NCI-H187 treated with DMSO at 0.1 percent for 48 hours (cell line): ENCODE measurements at places on chromosomes 7 and 10.

GRCh38 chr7:131849472-131849871 is 293.0 kb upstream of the PODXL start:
- no peak for DNase-seq

GRCh38 chr7:47503281-47503680 is 78.6 kb downstream of the TNS3 start:
- no peak for DNase-seq

DNA sequence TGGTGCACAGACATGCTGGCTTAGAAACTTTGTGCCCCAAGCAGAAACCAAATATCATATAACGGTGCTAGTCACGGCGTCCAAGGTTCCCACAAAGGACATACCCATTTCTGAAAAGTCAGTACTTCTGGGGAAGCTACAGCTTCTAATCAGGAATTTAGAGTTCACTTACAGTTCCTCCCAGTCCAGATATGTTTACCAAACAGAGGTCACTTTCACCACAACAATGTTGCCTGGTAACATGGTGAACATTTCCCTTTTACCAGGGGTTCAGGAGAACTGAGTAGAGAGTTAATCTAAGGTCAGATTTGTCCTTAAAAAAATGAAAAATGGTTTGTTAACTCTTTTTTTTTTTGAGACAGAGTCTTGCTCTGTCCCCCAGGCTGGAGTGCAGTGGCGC is 265.9 kb upstream of the MKLN1 start:
- no peak for DNase-seq

DNA sequence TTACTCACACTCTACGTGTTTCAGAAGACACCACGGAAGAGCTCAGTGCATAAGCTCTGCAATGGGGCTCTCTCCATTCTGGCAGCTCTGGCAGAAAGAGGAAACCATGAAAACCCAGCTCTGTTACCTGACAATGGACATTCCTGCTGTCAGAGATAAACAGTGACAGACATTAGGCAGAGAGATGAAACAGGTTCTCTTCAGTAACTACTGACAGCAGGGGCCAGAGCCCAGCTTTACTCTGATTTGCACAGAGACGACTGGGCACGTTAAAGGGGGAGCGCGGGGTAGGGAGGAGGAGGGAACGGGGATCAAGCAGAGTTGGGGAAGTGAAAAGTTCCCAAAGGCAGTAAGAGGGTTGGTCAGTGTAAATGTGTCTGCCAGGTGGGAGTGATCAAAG is 206.1 kb downstream of the RAMP3 start:
- DNase-seq, result no peak

DNA sequence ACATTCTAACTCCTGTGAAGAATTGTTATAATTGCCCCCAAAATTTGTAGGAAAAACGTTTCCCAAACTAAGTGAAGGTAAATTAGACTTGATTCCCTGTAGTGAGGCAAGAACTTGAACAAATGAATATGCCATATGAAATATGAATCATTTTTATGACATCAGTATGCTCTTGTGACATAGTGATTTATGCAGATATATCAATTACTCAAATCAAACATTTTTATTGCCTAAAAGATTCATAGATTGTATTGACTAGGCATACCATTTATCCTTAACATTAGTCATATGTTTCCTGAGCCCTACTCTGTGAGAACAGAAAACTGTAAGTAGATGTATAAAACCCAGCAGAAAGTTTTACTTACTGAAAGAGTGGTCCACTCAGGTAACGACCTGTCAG is 245.6 kb downstream of the MALRD1 start:
- no peak for DNase-seq

- no peak for DNase-seq
Observed at GRCh38 chr7:106621393-106622132, 39.4 kb downstream of the CCDC71L start.

- no peak for DNase-seq
Observed at GRCh38 chr7:9091282-9091681, 657.9 kb downstream of the NXPH1 start.

GRCh38 chr7:96723622-96724021 is 14.0 kb upstream of the SEM1 start:
- DNase-seq, result no peak

DNA sequence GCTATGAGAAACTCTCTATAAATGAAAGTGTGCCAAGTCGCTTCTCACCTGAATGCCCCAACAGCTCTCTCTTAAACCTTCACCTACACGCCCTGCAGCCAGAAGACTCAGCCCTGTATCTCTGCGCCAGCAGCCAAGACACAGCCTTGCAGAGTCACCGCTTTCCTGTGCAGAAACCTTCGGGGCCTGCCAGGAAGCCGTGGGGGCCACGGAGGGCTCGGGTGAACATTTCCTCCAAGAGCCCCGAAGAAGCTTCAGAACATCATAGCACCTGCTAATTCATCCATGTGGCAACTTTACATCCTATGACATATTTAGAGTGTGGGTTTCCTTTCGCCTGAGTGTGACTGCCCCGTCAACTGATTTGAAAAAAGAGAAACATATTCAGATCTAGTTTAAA is 55.7 kb upstream of the PRSS58 start:
- no peak for DNase-seq

GRCh38 chr10:74081192-74081803 is 69.3 kb downstream of the AP3M1 start:
- DNase-seq, result no peak

DNA sequence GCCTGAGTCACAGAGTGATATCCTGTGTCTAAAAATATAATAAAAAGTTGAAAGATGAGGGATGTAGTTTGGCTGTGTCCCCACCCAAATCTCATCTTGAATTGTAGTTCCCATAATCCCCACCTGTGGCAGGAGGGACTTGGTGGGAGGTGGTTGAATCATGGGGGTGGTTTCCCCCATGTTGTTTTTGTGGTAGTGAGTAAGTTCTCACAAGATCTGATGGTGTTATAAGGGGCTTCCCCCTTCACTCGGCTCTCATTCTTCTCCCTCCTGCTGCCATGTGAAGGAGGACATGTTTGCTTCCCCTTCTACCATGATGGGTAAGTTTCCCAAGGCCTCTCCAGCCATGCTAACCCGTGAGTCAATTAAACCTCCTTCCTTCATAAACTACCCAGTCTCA is 25.1 kb upstream of the UBE3C start:
- DNase-seq, result no peak
